CD8-positive, alpha-beta T cell (primary cell): ENCODE measurements at places on chromosomes 7 and 10. TPM values are rescaled to one million over a fixed set of nuclear protein-coding genes. Genes with fewer than 3 reads are reported as not detected.

GRCh38 chr10:44390585-44391072 lies 5.7 kb upstream of the CXCL12 start:
- no peak for DNase-seq

Gene RAB19
- 1.9 TPM for total RNA-seq

DNA sequence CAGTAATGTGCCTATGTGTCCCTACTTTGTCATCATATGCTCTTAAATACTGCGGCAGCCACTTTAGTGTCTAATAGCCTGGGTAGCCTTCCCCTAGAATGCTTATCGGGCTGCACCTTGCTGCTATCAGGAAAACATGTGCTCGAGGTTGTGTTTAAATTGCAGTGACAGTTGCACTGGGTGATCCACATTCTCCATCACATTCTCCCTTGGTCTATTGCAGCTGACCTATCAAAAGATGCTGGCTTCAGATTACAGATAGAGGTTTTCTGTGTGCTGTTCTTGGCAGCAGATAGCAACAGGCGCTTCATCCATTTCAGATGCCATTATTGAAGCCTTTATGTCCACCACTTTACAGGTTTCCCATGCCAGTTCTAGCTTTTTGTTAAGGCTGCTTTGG lies 130.1 kb upstream of the MDFIC start:
- DNase-seq: no peak

GRCh38 chr7:99111591-99111990 lies 32.3 kb downstream of the SMURF1 start:
- DNase-seq: no peak

- peak; percentile 34 for DNase-seq
Observed at GRCh38 chr10:89029785-89030437, 39.3 kb downstream of the FAS start.

GRCh38 chr10:103111031-103111917 lies 81.8 kb downstream of the NT5C2 start:
- DNase-seq: no peak

Gene SLC26A4
- 0.08 TPM for total RNA-seq

DNA sequence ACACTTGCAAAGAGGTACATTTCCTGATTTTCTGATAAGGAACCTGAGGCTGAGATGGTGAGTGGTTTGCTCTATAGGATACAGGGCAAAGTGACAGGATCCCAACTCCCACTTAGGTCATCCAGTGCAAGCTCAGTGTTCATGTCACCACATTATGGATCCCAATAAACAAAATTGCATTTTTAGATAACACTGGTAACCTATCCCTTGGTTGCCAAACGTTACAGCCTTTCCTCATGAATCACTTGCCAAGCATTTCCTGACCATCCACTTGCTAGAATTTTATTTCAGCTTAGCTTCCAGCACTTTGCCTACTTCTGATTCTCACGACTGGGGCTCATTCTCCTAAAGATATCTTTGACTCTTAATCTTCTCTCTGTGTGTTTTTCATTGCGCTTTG lies 131.4 kb upstream of the ODAD2 start:
- no peak for DNase-seq

Gene SMKR1
- 0.68 TPM for total RNA-seq

DNA sequence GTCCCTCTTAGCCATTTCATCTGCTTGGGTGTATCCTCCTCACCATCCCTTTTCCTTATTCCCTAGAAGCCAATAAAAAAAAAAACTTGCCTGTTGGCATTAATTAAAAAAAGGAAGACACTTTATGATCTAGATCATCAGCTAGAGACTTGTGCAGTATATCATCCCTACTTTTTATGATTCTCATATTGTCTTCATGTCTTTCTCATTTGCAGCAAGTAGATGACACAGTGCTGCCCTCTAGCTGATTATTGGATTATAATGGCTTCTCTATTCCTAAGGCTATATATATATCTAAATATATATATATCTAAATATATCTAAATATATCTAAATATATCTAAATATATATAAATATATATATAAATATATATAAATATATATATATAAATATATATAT lies 272.4 kb upstream of the LRGUK start:
- no peak for DNase-seq

GRCh38 chr7:131625817-131626372 lies 69.5 kb upstream of the PODXL start:
- no peak for DNase-seq

Gene TMEM26
- total RNA-seq: not detected
